Upper lobe of left lung (tissue), 6 donors: ENCODE measurements at places on chromosomes 4 and X. TPM values are rescaled to one million over a fixed set of nuclear protein-coding genes. Genes with fewer than 3 reads are reported as not detected.

DNA sequence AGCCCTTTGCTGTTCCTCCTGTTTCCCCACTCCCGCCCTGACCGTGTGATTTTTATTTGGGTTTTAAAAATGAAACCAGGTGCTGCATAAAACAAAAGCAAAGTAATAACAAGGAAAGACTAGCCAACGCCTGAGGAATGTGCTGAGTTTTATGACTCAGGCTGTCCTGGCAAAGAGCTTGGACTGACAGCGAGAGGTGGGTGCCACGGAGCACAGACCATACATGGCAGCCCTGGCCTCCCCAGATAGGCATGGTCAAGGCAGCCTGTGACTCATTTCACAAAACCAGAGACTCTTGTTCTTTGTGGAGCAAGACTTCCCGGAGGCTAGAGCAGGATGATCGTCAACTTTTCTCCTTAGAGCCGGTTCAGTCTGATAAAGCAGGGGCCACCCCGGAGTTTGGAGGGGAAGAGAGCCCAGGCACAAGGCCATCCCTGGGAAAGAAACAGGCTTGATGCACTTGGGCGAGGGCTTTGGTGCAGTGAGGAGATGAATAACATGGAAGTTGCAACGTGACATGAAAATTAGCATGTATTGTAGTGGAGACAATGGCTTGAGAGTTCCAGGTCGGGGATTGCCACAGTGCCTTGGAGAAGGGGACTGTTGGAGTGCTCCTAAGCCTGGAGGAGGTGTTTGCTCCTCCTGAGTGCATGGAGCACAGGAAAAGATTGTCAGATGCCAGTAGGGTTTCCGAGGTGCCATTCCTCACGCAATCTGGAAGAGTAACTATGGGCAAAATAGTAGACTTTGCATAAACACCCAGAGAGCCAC, 54.8 kb downstream of the C4orf51 start:
- DNase-seq: peak; percentile 68

DNA sequence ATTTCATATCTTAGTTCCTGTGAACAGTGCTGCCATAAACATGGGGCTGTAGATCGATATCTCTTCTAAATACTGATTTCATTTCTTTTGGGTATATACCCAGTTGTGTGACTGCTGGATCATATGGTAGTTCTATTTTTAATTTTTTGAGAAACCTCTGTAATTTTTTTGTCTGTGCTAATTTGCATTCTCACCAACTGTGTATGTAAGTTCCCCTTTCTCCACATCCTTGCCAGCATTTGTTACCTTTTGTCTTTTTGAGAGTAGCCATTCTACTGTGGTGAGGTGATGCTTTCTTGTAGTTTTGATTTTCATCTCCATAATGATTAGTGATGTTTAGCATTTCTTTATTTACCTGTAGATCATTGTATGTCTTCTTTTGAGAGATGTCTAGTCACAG, 2086.5 kb upstream of the TENM3 start:
- DNase-seq: no peak

DNA sequence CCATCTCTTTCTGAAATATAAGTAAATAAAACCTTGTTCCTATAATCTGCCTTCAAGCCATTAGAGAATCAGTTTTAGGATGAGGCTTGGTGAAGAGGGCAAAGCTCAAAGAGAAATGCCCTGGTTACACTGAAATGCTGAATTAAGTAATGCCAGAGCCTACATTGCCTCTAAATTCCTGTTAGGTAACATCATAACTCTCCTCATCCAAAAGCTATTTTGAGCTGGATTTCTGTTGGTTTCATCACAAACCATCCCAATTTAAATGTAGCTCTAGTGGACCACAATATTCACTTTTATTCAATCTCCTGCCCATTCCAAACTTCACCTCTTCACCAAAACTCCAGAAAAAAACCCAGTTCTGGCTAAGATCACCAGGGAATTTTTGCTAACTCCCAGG, 1319.7 kb upstream of the TENM3 start:
- DNase-seq: no peak

- no peak for DNase-seq
Measured at GRCh38 chr4:108466936-108467902, 153.2 kb upstream of the RPL34 start.

- DNase-seq: no peak
Measured at GRCh38 chr4:101593666-101594065, 196.9 kb upstream of the BANK1 start.

DNA sequence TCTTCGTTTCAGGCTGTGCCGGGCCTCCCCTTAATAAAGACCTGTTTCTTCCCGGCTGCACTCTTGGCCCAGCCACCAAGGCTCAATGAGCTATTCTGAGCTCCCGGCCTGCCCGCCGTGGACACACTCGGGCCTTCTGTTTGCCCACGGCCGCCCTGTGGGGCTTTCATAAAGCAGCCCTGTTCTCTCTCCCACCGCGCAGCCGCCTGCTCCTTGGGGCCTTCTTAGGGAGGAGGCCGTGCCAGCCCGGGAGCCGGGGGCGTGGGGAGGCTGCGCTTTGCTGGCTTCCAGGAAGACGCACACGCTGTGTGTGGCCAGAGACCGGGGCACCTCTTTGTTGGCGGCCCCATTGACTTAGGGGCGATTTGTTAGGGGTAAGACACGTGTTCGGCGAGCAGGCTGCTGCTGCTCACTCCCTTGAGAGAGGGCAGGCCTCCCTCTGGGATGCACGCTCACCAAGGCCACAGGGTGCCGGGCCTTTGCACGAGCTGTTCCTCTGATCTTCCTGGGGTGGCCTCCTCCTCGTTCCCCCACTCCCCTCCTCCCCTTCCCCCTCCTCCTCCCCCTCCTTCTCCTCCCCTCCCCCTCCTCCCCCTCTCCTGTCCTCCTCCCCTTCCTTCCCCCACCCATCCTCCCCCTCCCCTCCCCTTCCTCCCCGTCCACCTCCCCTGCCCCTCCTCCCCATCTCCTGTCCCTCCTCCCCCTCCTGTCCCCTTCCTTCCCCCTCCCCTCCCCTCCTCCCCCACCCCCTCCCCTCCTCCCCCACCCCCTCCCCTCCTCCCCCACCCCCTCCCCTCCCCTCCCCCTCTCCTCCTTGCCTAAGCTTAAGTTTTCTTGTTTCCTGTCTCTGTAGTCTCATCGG, 11.3 kb downstream of the BLOC1S4 start:
- DNase-seq: peak; percentile 83

- no peak for DNase-seq
Measured at GRCh38 chr4:183284965-183285364, 35.1 kb downstream of the CLDN22 start.

DNA sequence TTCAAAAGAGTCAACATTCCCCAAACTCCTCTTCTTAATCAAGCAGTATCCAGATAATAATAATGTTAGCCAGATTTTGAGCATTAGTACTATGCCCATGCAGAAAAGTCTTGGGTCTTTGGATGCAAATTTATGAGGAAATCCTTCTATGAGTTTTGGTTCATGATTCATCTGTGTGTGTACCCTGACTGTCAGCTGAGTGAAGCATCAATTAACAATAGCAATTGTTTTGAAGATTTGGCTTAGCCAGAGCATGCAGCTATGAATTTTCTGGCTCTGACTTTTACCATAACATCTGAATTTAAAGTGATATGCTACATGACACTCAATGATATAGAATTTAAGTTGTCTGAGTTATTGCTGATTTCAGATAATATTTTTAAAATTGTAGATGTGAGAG, 145.8 kb downstream of the KLHL4 start:
- DNase-seq: no peak

DNA sequence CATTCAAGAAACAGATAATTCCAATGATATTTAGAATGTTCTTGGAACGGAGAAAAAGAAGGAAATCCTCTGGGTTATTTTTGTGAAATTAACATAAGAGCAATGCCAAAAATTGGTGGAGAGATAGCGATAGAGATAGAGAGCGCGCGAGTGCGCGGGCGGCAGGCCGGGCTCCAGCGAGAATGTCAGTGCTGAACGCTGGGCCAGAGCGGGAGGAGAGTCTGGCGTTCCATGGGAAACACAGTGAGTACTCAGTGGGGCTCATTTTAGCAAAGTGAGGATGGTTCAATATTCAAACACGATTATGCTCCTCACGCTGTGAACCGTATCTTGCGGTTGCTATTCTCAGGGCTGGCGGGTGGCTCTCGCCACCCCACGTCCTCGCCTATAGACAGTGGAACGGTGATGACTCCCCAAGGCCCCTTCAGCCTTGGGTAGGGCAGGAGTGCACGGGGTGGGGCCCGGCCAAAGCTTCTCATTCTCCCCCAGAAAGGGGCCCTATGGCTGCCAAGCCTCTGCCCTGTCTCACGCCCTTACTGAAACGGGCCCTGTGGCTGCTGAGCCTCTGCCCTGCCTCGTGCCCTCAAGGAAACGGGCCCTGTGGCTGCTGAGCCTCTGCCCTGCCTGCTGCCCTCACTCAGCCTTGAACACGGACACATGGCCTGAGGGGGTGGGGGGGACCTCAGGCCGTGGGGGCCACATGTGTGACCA, 16.9 kb downstream of the CPLX1 start:
- peak; percentile 82 for DNase-seq

HSFX3 gene
- not detected for total RNA-seq

PF4V1 gene
- not detected for total RNA-seq
